ENCODE measurements at places on chromosomes 12 and 14.

DNA sequence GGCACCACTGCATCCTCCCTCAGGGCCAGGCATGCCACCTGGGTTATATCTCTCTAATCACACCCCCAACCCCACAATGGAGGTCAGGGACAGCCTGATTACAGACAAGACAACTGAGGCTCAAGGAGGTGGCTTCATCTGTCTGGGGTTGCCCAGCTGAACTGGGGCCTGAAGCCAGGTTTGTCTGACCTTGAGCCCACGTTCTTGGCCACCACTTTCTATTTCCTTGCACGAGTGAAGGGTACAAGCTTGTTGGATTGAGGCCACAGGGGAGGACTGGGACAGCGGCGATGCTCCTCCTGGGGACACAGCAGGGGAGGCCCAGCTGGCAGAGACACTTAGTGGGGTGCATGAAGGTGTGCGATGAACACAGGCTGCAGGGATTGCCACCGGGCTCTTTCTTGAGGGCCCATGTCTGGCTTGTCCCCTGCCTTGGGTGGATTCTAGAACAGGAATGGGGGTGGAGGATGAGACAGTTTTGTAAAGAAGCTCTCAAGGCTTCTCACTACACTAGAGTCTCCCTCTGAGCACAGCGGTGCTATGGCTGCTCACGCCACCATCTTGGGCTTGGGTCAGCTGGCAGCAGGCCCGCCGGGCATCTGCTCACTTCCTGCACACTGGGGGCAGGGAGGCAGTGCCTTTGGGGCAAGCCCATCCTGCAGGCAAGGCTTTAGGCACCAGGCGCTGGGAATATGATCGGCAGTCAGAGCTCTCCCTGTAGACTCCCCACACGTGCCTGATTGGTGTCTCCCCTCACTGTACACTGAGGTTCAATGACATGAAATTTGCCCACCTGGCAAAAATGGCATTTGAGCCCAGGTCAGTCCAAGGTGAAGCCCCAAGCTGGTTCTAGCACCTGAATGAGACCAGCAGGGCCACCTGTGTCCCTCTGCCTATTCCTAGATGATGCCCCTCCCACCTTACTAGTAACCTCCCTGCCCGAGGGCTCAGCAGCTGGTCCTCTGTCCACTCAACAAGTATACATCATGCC lies 16.0 kb downstream of the RITA1 start:
- DNase-seq, result no peak

- DNase-seq, result no peak
Observed at GRCh38 chr12:42960087-42960527, 370.6 kb upstream of the PRICKLE1 start.

DNA sequence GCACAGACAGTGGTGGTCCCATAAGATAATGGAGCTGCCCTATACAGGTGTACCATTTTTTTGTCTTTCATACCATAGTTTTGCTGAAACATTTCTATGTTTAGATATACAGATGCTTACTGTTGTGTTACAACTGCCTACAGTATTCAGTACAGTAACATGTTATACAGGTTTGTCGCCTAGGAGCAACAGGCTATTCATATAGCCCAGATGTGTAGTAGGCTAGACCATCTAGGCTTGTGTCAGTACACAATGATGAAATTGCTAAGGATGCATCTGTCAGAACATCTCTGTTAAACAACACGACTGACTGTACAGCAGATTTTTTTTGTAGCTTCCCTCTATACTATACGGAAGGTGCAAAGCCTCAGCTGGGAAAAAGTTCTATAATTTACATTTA lies 30.5 kb downstream of the RAD9B start:
- DNase-seq, result no peak

DNA sequence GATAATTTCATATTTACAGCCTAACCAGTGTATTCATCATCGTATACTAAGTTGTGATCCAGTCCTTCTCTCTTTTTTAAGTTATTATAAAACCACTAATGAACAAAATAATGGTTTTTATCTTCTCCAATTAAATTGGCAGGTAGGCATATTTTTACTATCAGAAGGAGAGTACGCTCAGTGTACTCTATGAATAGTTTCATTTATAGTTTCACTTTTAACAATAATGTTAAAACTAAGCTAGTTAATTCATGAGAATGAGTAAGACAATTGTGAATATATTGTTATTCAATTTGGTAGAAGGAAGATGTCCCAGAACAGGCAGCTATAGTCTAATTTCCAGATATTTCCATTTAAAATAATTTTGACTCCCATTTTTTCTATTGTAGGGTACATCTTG lies 277.1 kb downstream of the RASSF9 start:
- DNase-seq, result no peak

DNA sequence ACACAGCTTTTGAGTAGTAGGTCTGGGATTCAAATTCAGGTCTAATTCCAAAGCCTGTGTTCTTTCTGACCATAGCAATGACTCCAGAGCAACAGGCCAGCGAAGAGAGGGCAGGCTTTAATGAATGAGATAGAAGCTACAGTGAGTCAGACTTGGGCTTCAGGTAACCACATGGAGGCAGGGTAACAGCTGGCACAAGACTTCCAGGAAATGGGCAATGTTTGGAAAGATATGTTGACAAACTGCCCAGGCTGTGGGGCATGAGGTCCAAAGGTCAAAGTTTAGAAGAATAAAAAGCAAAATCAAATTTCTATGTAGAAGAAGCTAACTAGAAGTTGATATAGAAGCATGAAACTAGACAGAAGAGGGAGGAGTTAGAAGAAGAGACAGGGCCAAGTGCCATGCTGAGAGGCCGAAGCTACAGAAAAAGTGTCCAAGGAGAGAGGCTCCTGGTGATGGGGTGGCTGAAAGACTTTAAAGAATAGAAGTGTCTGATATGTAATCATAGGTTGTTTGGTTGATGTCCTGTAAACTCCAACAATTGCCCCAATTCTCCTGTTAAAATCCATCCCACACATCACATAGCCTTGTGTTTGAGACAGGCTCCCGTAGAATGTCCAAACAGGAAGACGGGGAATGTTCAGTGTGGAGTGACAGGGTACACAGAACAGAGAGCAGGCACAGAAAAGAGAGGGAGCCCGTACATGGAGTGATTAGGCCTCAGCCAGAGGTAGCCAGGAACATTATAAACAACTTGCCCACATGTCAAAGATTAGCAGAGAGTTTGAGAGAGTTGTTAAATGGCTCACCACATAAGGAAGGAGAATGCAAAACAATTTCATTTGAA lies 384.7 kb downstream of the CCDC91 start:
- DNase-seq, result no peak

GRCh38 chr14:44505588-44505987 lies 1.5 kb downstream of the FSCB start:
- no peak for DNase-seq

DNA sequence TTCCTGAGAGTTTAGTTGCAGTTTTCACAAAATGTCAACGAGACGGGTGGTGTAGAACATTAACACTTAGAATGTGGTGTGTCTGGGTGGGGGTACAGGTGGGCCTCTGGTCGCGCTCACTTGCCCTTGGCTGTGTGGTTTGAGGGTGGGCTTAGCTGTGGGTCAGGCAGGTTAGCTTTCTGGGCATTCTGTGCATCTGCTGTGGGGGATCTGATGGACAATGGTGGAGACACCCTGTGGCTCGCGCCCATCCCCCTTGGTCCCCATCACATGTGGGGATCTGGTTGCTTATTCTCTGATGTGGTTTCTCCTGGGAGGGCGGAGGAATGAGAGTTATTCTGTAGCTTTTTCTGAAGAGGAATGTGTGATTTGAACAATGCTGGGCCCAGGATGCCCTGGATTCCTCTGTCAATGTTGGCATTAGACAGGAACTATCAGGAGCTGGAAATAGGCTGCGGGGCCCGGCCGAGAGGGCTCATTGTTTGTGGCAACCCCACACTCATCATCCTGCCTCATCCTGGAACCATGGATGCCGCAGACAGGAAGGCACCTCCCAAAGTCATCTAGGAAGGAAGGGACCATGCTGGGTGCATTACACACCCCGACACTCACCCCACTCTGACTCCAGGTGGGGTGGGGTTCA lies 101.6 kb downstream of the TSPAN9 start:
- no peak for DNase-seq

DNA sequence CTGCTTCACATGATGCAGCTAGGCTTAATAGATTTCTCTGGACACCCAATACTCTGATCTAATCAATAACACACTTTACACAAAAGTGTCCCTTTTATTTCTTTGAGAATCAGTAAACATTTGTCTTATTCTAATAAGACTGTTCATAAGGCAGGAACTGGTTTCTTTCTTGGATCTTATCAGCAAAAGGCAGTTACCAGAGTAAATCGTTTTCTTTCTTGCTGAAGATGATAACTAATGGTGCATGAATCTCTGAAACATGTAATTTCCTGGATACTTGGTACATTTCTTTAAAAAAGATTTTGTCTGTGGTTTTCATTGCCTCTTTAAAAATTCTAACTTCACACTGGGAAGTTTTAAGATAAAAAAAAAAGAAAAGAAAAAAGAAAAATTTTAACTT lies 39.6 kb downstream of the WIF1 start:
- DNase-seq, result no peak

GRCh38 chr12:108403952-108404351 lies 64.8 kb upstream of the CMKLR1 start:
- DNase-seq, result no peak

GRCh38 chr14:105092171-105093037 lies 27.2 kb upstream of the GPR132 start:
- DNase-seq, result no peak

- DNase-seq, result no peak
Observed at GRCh38 chr12:114876968-114877680, 193.1 kb upstream of the TBX3 start.

DNA sequence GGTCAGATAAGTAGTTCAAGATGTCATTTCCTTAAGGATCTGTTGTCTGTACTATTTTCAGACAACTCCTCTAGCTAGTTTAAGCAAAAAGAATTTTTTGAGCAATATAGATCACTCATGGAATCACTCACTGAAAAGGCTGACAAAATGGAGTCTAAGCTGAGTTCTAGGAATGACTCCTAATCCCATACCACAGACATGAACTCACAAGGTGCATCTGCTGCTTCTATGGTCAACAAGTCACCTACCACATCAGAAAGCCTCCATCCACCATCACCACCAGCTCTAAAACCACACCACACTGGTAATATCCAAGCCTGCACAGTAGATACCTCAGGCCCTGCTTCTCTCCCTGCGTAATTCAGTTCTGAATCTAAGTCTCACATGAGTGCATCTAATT lies 33.0 kb downstream of the PWP1 start:
- no peak for DNase-seq

Data from pons (tissue), 1 donor.